NCI-H446 treated with DMSO at 0.1 percent for 48 hours (cell line): ENCODE measurements at places on chromosomes 4 and X.

DNA sequence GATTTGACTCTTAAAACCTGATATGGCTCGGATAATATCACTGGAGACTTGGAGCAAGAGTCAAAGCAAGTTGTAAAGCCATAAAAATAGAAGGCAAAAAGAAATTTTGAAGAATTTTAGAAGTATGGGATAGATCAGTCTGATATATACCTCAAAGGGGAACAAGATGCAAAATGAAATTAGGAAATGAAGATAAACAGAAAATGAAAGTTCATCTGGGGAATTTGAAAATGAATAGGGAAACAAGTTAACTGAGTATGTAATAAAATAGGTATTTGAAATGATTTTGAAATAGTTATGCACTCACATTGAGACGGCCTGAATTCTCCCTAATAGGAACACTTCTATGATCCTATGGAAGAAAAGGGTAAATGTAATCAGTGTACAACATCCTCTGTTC lies 5.7 kb downstream of the CYP2U1 start:
- DNase-seq, result no peak

DNA sequence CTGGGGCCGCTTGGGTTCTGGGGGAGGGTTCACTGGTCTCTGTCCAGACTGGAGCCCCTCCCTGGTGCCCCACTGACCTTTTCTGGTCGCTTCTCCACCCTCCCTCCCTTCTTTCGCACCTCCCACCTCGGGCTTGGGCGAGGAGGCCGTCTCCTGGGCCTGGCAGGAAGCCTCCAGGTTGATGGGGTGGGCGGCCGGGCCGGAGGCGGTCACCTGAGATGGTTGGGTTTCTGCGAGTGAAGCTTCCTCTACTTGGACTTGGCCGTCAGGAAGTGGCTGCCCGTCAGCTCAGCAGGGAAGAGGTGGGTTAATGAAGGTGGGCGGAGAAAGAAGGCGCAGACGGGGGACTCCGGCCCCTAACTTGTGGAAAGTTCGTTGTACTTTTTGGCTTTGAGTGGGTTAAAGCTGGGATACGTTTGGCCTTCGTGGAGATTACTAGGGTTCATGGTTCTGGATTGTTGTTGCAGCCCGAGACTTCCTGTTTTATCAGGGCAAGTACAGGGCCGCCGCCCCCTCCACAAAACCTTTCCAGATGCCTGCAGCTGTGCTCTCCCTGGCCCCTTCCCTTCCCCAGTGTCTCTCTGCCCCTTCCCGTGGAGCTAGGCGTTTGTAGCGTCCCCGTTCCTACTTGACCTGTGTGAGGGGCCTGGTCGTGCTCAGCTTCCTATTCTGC lies 1.2 kb downstream of the AKAP17A start:
- DNase-seq, result no peak

DNA sequence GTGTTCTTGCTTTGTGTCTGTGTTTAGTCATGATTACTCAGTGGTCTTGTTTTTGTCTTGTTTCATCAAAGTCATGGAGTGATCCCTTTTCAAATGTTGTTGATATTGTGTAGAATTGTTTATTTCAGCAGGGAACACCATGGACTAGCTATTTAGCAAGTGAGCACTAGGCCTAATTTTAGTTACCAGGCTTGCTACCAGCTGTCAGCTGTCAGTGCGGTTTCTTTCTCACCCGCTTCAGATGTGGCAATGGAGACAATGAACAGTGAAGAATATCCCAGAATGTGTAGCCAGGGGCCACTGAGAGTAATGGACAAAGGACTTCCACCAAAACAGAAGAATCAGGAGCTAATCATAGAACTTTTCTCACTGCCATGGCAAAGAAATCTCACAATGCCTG lies 432.8 kb upstream of the FMR1 start:
- DNase-seq, result no peak

GRCh38 chrX:3262901-3263300 lies 83.6 kb downstream of the MXRA5 start:
- no peak for DNase-seq

DNA sequence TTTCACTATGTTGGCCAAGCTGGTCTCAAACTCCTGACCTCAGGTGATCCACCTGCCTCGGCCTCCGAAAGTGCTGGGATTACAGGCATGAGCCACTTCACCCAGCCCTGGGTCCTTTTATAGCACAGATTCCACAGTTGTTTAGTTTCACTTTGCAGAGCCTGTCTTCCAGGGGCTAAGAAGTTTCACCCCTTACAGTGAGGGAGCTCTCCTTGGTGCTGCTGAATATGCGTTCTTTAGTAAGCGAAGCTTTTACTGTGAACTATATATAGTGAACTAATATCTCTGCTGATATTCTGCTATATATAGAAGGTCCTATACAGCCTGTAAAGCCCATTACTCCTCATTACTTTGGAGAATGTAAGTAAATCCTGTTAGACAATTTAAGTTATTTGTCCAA lies 4.2 kb downstream of the TCEAL6 start:
- no peak for DNase-seq

DNA sequence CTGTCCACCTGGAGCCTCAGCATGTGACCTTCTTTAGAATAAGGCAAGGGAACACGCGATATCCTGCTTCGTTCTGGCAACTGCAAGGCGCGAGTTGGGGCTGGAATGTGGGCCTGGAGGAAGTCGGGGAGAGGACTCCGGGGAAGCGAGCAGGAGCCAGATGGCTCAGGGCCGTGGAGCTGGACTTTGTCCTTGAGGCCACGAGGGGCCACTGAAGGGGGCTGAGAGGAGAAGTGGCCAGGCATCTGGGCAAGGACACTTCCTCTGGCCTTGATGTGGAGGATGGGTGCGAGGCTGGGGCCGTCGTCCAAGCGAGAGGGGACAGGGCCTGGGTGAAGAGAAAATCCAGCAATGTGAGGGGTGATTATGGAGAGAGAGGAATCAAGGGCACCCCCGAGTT lies 12.2 kb upstream of the DUSP9 start:
- no peak for DNase-seq

GRCh38 chr4:186605261-186605865 lies 50.0 kb upstream of the MTNR1A start:
- no peak for DNase-seq
